DMS153 (cell line): ENCODE measurements at places on chromosomes 7 and 10.

DNA sequence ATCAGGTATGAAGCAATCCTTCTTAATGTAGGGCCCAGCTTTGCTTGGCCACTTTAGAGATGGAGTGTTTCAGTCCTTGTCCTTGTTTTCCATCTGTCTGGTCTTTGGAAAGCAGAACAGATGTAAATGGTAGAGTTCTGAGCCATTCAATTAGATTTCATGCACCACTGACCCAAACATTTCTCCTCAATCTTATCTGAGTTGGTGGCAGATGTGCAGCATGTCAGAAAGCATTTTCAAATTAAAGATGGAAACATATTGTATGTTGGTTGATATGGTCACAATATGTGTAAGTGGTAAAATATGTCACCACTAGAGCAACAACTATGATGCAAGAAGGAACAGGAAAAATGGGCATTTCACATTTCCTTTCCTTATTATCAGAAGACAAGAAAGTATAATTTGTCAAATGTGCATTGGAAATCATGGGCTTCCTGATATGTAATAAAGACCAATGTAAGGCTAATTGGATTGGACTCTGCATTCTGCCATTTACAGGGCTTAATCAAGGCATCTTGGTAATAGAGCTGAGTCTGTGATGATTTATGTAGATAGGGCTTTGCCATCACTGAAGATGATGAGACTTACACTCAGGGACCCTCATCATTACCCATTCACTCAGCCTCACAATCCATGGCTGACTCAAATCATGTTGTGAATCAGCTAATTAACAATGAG, 750.7 kb downstream of the NRG3 start:
- DNase-seq = no peak

DNA sequence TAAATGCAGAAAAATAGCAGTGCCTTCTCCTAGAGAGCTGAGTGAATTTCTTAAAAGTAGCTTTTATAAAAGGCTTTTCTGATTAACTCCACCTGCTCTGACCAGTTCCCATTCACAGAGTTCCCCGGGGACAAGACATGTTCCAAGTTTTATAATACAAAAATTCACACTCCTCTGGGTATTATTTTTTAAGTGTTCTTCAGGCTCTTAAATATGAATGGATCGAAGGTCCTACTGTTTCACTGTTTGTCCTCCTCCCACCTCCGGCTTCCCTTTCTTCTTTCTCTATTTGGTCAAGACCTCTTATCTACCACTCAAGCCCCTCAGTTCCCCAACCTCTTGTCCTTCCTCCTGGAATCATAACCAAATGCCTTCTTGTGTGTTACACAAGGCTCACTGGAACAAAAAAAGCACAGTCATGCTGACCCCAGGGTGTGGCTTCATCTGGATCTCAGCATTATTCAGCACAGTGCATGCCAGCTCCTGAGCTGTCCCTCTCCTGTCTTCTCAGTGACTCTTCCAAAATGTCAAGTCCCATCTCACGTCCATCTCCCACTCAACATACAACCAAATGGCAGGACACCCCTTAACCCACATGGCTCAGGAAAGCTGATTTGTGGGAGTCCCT, 222.4 kb downstream of the SORCS1 start:
- DNase-seq = no peak

DNA sequence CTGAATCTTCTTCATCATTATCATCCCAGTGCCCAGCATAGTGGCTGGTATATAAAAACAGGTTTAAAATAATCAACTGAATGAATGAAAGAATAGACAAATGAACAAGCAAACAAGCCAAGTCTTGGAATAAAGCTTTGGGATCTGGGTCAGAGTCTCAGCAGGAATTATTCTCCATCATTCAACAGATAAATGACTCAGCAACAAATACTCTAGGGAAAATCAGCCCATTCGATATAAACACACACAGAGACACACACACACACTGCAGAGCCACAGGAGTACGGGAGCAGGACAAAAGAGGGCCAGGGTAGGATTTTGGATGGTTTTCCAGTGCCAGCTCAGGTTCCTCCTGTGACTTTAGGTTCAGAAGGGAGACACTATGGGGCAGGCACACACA, 29.2 kb upstream of the DLX6 start:
- DNase-seq = no peak

DNA sequence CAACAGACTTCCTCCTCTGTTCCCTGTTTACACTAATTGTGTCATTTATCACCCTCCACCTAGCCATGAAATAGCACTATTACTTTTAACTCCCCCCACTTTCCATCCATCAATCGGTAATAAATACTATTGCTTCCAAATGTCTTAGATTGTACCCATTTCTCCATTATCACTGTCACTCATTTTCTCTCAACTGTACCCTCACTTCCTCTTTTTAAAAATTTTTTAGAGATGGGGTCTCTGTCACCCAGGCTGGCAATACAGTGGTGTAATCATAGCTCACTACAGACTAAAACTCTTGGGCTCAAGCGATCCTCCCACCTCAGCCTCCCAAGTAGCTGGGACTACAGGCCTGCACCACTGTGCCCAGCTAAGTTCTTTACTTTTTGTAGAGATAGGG, 123.5 kb upstream of the EGR2 start:
- DNase-seq = no peak

DNA sequence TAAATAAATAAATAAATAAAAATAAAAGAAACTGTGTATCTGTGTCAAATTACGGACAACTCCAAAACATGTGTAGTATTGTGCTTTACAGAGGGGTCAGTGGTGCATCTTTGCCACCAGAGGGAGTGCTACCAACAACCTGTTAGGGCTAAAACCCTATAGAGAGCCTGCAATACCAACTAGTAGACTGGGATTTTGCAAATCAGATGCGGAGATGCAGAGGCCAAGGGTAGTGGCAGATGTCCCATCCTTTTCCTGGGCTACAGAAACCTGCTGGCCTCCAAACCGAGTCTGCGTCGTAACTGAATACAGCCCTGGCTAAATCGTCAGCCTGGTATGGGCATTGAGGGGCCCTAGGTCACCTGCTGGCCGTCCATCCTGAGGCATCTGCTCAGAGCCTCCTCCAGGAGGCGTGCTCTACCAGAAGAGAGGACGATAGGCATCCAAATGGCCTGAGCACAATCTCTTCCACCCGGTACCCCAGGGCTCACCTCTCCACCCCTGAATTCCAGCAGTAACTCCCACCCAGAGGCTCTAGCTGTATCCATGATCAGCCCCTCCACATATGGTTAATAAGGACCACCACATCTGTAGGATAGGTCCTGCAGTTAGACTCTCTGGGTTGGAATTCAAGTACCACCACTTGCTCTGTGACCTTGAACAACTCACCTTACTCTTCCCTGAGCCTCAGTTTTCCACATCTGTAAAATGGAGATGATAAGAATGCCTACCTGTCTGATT, 6.2 kb upstream of the RRP12 start:
- peak; percentile 86 for DNase-seq

DNA sequence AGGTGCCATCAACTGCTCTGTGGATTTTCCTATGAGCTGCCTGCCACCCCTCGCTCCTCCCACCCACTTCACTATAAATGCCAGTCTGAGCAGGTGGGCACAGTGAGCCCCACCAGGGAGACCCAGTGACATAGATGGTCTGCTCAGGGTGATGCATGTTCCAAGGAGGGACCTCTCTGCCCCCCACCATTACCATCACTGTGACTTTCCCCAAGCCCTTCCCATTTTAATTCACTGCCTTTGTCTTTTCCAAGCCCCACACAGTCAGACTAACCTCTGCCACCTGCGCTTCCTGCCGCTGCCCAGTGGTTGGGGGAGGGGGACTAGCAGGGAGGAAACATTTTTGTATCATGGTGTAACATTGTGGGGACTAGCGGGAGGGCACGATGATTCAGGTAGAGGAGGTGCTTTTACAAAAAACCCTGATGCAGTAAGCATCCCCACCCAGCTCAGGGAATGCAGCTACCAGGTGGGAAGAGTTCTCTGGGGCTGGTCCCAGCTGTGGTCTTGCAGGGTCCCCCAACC, 24.6 kb downstream of the PRSS2 start:
- DNase-seq = no peak

DNA sequence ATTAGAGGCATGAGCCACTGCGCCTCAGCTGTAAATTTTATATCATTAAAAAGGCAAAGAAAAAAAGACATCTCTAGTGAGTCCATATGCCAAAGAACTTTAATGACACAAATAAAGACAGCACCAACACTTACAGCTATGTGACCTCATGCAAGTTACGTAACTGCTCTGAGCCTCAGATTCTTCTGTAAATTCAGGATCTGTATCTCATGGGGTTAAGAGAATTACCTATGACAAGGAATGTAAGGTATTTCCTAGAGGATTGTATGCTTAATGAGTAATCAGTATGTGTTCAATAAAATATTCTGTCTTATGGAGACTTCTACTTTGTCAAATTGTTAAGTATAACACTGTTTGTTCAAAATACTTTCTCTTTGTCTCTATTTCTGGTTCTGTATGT, 274.0 kb upstream of the GLI3 start:
- DNase-seq = no peak

DNA sequence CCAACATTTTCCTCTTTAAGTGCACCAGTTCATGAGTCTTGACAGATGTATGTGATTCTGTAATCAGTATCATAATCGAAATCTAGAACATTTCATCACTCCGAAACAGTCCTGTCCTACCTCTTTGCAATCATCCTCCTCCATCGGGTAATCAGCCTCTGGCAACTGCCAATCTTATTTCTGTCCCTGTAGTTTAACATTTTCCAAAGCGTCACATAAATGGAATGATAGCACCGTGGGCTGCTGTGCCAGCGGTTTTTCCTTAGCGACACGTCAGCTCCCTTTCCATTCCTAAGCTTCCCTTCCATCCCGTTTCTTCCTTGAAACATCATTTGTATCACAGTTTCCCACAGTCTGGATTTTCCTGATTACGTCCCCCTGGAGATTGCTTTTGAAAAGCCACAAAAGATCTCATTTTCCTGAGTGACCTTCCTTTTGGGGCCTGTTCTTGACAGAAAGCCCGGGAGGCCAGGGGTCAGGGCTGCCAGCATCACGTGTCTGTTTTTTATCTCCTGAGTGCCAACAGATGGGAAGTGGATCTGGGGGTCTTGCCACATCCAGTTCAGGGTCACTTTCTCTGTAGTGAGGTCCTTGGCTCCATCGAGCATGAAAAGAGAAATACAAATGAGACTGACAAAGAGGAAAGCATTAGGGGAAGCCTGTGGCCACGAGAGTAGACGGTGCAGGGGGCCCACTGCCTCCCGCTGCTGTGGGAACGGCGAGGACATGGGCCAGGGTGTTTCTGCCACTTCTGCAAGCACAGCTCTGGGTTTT, 31.6 kb downstream of the TMEM120A start:
- no peak for DNase-seq

DNA sequence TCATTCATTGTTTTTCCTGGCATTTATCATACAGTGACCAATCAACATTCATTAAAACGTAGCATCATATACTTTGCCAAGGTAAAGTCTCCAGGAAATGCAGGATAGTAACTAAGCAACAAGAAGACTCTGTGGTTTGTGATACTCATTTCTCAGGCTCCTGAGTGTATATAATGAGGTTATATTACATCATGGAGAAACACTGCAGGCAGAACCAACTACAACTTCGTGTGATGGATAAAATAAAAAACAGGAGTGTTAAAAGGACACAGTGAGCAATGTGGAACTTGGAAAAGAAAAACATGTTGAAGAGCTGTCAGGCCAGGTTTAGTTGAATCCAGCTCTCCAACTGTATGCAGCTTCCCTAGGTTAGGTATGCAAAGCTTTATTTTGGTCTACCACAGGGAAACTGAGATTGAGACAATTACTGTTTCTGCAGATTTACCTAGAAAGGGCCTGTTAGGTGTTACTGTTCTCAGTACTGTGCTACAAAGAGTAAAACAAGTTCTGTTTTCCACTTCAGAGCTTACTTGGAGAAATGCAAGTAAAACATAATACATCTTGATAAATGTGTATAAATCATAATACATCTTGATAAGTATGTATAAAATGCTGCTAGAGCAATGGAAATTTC, 7.8 kb upstream of the CCNY start:
- peak; percentile 14 for DNase-seq

DNA sequence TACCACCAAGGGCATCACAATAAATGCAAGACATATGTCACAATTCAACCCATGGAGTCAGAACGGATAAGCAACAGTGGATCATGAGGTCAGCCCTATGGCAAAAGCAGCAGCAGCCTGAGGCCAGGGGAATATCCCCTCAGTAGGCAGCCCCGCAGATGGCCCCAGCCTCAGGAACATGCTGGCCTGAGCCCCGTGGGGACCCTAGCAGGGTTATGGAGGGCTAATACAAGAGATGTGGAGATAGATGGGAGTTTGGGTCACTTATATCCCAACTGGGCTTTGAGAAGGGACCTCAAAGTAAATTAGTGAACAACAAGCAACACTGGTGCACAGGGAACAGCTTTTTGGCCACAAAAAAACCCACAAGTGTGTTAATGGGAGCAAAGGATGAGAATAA, 9.1 kb downstream of the TMEM72 start:
- no peak for DNase-seq

DNA sequence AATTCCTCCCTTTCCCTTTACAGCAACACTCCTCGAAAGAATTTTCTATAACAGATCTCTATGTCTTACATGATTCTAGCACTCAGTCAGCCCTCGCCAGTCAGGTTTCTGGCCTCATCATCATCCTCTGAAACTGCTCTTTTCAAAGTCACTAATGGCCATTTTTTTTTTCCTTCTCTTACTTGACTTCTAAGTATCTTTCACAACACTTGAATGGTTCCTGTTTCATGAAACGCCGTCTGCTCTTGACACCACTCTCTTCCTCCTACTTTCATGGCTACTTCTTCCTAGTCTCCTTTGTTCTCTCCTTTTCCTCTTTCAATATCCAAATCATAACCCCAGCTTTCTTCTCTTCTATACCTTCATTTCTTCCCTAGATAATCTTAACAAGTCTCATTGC, 100.5 kb upstream of the NRP1 start:
- DNase-seq = no peak

GRCh38 chr10:126065751-126066377, 169.5 kb downstream of the FANK1 start:
- DNase-seq = no peak

GRCh38 chr7:30091491-30091912, 43.3 kb upstream of the MTURN start:
- DNase-seq = no peak

GRCh38 chr7:36117203-36117840, 35.7 kb upstream of the EEPD1 start:
- DNase-seq = no peak

- DNase-seq = no peak
Observed at GRCh38 chr10:6045878-6046772, 16.0 kb downstream of the IL2RA start.

DNA sequence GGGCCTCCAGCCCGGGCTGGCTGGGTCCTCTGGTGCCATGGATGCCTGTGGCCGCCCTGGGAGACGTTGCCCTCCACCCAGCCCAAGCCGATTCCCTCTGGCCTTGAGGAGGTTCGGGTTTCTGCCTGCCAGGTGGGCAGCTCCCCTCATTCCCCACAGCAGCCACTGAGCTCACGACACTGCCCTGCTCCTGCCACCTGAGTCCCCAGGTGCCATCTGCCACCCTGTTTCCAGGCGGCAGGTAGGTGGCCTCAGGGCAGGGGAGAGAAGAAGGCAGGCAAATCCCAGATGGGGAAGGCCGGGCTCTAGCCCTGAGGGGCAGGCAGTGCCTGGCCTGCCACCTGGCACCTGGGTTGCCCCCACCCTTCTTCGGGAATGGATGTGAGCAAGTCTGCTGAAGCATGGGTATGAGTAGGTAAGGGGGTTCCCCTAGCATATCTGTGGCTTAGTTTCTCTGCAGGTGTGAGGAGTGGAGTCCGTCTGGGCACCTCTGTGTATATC, 92.2 kb upstream of the PPIF start:
- no peak for DNase-seq
